H4 (cell line): ENCODE measurements at places on chromosomes 6 and 20. TPM values are rescaled to one million over a fixed set of nuclear protein-coding genes. Genes with fewer than 3 reads are reported as not detected.

The TINAG gene
- total RNA-seq = not detected in 2 replicates

The MOG gene
- not detected in 2 replicates for total RNA-seq

The C6orf163 gene
- total RNA-seq = 0.12 TPM in 1 of 2 replicates, not detected in the other

The SEMG2 gene
- total RNA-seq = not detected in 2 replicates

The MPC1 gene
- 46.1 and 64.0 TPM in 2 replicates for total RNA-seq

The RAMACL gene
- total RNA-seq = 0.04 and 0.08 TPM in 2 replicates

DNA sequence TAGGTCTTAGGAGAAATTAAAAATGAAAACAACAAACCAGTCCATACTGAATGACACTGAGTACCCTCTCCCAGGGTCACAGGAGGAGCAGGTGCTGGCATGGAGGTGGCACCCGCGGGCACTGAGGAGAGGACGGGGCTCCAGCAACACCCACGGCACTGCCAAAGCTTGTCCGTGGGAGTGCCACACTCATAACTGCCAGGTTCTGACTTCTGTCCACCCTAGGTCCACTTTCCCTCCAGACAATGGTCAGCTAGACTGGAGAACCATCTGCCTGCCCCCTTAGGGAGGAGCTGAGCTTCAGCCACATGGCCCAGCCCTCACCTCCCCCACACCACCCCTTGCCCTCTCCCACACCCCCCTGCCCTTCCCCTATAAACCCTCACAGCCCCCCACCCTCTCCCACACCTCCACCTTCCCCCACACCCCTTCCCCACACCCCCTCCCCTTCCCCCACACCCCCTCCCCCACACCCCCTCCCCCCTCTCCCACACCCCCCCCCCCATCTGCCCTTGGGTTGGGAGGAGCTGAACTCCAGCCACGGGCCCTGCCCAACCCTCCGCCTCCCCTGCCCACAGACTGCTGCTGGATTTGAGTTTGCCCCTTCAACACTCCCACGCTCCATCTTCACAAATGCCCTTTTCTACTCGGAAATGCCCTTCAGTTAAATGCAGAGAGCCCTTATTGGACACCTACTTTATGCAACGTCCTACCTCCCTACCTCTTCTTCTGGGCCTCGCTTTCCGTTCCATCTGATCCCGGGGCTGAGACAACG is 129.6 kb downstream of the TAF4 start:
- DNase-seq = no peak

- DNase-seq = peak; percentile 19
Measured at GRCh38 chr6:80969439-80969838, 783.0 kb downstream of the TENT5A start.

GRCh38 chr6:12751694-12752325 is 35.2 kb downstream of the PHACTR1 start:
- DNase-seq = peak; percentile 42

DNA sequence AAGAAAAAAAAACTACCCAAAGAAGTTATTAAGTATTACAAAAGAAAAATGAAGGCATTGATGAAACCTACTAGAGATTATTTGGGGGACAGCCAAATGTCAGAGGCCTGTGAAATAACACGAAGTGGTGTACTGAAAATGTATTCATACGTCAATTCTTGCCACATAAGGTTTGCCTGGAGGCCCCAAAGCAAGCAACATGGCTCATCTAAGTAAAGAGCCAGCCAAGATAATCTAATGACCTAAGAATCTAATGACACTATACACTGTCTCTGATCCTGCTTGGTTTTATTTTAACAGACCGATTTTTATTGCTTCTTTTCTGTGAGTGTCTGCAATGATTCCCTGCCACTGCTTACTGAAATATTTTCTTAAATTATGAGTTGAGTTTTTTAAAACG is 34.7 kb downstream of the FILIP1 start:
- no peak for DNase-seq

GRCh38 chr6:20020526-20020925 is 183.4 kb downstream of the ID4 start:
- no peak for DNase-seq

DNA sequence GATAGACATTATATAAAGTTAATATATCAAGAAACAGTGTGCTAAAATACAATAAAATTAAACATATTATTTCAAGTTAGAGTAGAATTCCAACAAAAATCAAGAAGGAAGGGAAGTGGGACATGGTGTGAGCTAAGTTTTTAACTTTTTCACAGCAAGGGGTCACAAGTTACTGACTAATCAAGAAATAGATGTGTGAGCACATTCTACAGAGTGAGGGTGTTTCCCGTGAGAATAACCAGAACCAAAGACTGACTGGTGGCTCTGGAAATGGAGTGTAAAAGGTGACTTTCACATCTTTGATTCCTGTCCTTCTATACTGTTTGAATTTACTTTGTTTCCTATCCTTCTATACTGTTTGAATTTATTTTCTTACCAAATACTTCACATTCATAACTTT is 206.6 kb downstream of the TASP1 start:
- no peak for DNase-seq

DNA sequence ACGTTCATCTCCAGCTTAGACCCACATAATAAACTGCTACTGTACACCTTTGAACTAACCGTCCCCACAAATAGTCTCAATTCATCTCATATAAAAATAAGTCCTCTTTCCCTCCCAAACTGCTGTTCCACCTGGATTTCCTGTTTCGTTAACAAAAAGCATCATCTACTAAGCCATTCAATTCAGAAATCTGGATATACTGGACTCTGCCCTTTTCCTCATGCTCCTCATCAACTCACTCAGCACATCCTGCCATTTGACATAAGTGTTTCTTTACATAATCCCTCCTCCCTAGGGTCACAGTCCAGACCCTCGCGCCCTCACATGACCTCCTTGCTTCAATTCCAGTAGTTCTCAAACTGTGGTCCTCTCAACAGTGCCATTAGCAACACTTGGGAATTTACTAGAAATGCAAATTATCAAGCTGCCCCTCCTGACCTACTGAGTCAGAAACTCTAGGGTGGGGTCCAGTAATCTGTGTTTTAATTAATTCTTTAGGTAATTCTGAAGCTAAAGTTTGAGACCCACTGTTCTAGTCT is 4.5 kb downstream of the MKKS start:
- no peak for DNase-seq

- DNase-seq = no peak
Measured at GRCh38 chr20:37081717-37082289, 14.0 kb downstream of the RBL1 start.

- DNase-seq = peak; percentile 33
Measured at GRCh38 chr6:82022614-82023129, 224.9 kb downstream of the IBTK start.

DNA sequence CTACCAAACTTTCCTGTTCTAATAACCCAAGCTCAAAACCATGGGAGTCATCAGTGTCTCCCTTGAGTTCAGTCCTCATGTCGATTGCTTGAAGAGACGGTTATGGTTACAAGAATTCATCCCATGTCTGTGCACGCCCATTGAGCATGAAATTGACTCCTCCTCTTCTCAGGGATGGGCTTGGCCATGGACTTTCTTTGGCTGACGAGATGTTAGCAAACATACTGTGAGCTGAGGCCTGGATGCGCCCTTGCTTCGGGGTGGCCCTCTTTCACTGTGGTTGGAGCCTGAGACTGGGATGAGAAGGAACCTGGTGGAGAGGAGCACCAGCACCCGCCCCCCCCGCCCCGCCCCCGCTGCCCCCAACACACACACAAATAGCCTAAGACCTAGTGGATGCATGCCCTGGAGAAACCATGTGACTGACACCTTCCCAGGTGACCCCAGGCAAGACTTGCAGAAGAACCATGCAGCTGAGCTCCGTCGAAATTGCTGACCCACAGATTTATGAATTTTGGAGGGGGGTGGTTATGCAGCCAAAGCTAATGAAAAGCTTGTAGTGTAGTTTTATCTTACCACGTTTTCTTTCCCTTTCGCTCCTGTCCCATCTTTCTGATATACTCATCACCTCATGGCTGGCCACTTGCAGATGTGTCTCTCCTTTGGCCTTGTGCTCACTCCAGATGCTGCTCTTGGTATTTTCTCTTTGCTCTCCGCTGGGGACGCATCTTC is 231.4 kb downstream of the CDH4 start:
- no peak for DNase-seq

GRCh38 chr6:54801669-54802068 is 44.9 kb upstream of the FAM83B start:
- peak; percentile 86 for DNase-seq

DNA sequence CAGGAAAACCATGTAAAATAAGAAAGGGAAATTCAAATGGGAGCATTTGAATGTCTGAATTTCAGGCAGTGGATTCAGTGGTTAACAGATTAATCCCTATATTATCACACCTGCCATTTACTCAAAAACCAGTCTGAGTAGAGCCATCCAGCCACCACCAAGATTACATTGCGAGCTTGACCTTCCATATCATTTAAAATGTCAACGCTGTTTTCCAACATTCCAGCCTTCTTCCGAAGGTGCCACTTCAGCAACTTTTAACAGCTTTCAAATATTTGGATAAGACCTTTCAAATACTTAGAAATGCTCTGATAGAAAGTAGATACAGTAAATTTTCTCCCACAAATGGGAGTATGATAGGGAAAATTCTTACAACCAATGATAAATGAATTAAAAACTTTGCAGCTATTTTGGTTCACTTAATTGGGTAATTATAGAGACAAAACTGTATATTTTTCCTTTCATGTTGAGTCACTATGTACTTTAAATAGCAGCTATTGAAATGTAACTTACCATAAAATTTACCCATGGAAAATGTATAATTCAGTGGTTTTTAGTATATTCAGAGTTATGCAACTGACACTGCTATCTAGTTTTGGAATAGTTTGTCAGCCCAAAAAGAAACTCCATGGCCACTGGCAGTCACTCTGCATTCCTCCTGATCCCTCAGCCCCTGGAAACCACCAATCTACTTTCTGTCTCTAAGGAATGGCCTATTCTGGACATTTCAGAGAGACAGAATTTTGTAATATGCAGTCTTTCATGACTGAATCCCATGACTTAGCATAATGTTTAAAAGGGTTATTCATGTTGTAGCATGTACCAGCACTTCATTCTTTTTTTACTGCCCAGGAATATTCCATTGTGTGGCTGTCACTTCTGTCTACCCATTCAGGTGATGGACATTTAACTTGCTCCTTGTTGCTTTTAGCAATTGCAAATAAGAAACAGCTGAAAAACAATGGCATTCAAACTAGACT is 21.5 kb downstream of the EZR start:
- no peak for DNase-seq
